Neural crest cell (in vitro differentiated cells): ENCODE measurements at places on chromosomes 3 and 15. TPM values are rescaled to one million over a fixed set of nuclear protein-coding genes. Genes with fewer than 3 reads are reported as not detected.

DNA sequence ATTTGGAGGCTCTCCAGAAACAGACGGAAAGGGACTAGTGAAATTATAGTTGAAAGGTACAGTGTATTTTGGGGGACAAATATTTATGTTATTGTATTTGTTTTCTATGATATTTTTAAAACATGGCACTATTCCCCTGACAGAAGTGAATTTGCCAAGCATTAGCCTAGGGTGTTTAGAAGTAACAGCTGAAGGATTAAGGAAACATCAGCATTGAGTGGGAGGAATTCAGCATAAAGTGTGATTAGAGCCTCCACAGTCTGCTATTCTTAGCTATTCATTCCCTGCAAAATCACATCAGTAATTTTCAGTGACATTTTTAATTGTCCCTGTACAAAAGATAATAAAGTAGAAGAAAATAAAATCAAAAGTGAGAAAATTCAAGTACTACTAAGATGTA is 231.4 kb downstream of the ROBO2 start:
- no peak for DNase-seq
- peaks cover 8% of the 10 kb centered on the region for H3K4me1 ChIP-seq
- H3K4me3 ChIP-seq: no peak overlapping the region
- H3K36me3 ChIP-seq: no peaks in the 10 kb centered on the region
- H3K27ac ChIP-seq: no peak overlapping the region

GRCh38 chr15:101019366-101019896 is 100.3 kb downstream of the LRRK1 start:
- no peak overlapping the region for H3K27ac ChIP-seq
- no peak for DNase-seq
- peaks cover 41% of the 10 kb centered on the region for H3K4me1 ChIP-seq
- no peaks in the 10 kb centered on the region for H3K36me3 ChIP-seq

DNA sequence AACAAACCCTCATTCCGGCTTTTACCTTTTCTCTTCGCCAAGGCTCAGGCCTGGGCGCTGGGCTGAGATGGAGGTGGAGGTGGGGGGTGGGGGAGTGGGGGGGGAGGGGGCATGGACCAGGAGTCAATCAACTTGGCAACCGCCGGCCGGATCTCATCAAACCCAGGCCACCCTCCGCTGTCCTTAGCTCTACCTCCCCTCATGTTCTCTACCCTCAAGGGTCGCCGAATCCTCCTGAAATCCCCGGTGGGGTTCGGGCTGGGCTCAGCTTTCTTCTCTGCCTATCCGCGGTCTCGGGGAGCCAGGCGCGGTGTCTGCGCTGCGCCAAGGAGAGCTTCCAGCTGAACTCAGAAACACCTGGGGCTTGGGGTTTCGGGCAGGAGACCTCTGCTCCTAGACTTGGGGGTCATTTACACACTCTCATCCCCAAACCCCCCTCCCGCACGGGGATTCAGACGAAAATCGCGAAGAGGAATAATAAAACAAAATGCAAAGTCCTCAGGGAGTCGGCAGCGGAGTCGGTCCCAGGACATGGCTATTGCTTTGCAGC is 2.5 kb downstream of the ONECUT1 start:
- H3K27ac ChIP-seq: no peak overlapping the region
- peak overlapping the region; percentile 89 for H3K4me3 ChIP-seq
- peaks cover 14% of the 10 kb centered on the region for H3K36me3 ChIP-seq
- peaks cover 58% of the 10 kb centered on the region for H3K27me3 ChIP-seq
- peaks cover 59% of the 10 kb centered on the region for H3K4me1 ChIP-seq

GRCh38 chr3:35659768-35660167 is 20.4 kb downstream of the ARPP21 start:
- no peaks in the 10 kb centered on the region for H3K36me3 ChIP-seq
- no peaks in the 10 kb centered on the region for H3K4me1 ChIP-seq
- no peak overlapping the region for H3K4me3 ChIP-seq
- DNase-seq: no peak
- no peak overlapping the region for H3K27ac ChIP-seq
- H3K27me3 ChIP-seq: no peaks in the 10 kb centered on the region

DNA sequence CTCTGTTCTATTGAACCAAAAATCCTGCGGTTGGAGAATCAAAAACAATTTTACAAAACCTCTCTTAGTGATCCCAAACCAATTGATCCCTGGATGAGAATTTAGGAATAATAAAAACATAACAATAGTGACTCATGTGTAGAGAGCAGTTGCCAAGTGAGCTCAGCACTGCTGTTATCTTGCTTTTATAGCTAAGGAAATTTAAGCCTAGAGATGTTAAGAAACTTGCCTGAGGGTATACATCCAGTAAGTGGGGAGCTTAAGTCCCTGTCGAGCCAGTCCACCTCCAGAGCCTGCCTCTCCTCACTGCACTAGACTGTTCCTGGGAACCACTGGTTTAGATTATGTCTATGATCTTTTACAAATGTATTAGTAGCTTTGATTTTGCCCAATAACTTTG is 358.4 kb upstream of the LMCD1 start:
- H3K4me3 ChIP-seq: no peak overlapping the region
- H3K36me3 ChIP-seq: no peaks in the 10 kb centered on the region
- H3K27ac ChIP-seq: no peak overlapping the region
- H3K4me1 ChIP-seq: no peaks in the 10 kb centered on the region
- no peak for DNase-seq

DNA sequence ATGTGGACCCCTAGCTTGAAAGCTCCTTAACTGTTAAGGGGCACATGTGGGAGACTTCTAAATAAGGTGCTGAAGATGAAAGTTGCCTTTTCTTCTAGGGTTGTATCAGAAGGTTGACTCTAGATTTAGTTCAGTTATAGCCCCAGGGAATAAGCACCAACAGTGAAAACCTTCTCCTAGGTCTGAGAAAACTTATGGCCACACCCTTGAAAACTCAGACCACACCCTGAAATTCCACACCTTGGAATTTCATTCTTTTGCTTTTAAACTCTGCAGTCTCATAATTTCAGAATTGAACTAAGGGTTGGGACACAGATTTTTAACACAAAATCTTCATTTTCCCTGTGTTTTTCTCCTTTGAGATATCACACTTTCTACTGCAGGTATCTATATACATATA is 355.8 kb upstream of the IL12A start:
- no peak overlapping the region for H3K4me3 ChIP-seq
- DNase-seq: no peak
- no peaks in the 10 kb centered on the region for H3K36me3 ChIP-seq
- no peaks in the 10 kb centered on the region for H3K27me3 ChIP-seq
- H3K4me1 ChIP-seq: peaks cover 4% of the 10 kb centered on the region
- no peak overlapping the region for H3K27ac ChIP-seq

- H3K27ac ChIP-seq: no peak overlapping the region
- no peaks in the 10 kb centered on the region for H3K27me3 ChIP-seq
- H3K36me3 ChIP-seq: peaks cover 25% of the 10 kb centered on the region
- H3K4me1 ChIP-seq: no peaks in the 10 kb centered on the region
- no peak for DNase-seq
Measured at GRCh38 chr3:17709236-17709810, 33.1 kb downstream of the TBC1D5 start.

The GLCE gene
- total RNA-seq: 16.1 and 17.8 TPM in 2 replicates

The ERICH6 gene
- 0.40 and 0.57 TPM in 2 replicates for total RNA-seq

The ZNF619 gene
- 5.4 and 5.9 TPM in 2 replicates for total RNA-seq

The ARPP21 gene
- 0.12 TPM in 1 of 2 replicates, not detected in the other for total RNA-seq

The PTH1R gene
- total RNA-seq: 0.14 and 0.34 TPM in 2 replicates
